ENCODE measurements at places on chromosomes 6 and 20. TPM values are rescaled to one million over a fixed set of nuclear protein-coding genes. Genes with fewer than 3 reads are reported as not detected.

GGTLC1 gene
- not detected for total RNA-seq

DNA sequence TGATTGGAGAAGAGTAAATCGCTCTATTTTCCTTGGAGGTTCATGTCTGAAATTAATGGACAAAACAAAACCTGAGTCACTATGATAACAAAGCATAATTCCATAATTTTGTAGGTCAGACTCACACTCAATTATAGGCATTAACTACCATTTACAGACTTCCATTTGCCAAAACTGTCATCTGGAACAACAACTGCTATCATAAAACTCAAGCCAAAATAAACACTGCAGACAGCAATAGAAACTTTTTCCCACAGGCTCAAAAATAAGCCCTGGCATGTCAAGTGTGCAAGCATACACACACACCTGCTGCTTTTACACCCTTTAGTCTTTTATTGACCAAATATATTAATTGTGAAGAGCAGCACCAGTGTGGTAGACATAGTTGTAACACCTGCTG lies 7.1 kb downstream of the MRPS10 start:
- H3K27me3 ChIP-seq = no peaks in the 10 kb centered on the region
- H3K36me3 ChIP-seq = peaks cover 83% of the 10 kb centered on the region
- no peak for DNase-seq
- H3K4me1 ChIP-seq = peaks cover 20% of the 10 kb centered on the region
- no peak overlapping the region for H3K27ac ChIP-seq
- no peak overlapping the region for H3K4me3 ChIP-seq

DNA sequence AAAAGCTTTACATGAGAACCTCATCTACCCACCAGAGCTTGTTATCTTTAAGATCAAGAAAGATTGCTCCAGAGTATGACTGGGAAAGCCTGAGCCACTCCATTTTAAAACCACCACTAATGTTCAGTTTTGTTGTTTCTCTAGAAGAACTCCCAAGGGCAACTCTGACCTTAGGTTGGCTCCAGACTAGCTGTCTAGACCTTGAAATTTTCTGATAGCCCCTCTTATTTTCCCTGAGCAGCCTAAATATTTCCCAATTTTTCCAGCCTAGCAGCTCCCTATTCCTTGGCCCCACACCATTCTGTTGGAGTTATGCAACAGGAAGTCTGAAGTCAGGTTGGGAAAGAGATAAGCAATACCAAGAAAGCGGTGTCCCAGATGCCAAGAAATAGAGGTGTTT lies 84.6 kb upstream of the TCF21 start:
- no peak for DNase-seq
- H3K4me3 ChIP-seq = no peak overlapping the region
- no peaks in the 10 kb centered on the region for H3K36me3 ChIP-seq
- H3K27ac ChIP-seq = peak overlapping the region; percentile 24
- H3K4me1 ChIP-seq = no peaks in the 10 kb centered on the region
- H3K27me3 ChIP-seq = no peaks in the 10 kb centered on the region

- peaks cover 4% of the 10 kb centered on the region for H3K4me1 ChIP-seq
- H3K27me3 ChIP-seq = no peaks in the 10 kb centered on the region
- H3K36me3 ChIP-seq = no peaks in the 10 kb centered on the region
- no peak overlapping the region for H3K27ac ChIP-seq
- no peak for DNase-seq
Observed at GRCh38 chr6:5163247-5163646, 78.1 kb downstream of the PPP1R3G start.

PGC gene
- not detected for total RNA-seq

CHRNA4 gene
- 0.38 TPM for total RNA-seq

- no peaks in the 10 kb centered on the region for H3K27me3 ChIP-seq
- no peak for DNase-seq
- H3K4me1 ChIP-seq = peaks cover 31% of the 10 kb centered on the region
- no peak overlapping the region for H3K4me3 ChIP-seq
- no peaks in the 10 kb centered on the region for H3K36me3 ChIP-seq
- no peak overlapping the region for H3K27ac ChIP-seq
Observed at GRCh38 chr6:107624541-107624940, 134.6 kb downstream of the SOBP start.

ADAM33 gene
- 10.8 TPM for total RNA-seq

KIF13A gene
- total RNA-seq = 85.7 TPM

DNA sequence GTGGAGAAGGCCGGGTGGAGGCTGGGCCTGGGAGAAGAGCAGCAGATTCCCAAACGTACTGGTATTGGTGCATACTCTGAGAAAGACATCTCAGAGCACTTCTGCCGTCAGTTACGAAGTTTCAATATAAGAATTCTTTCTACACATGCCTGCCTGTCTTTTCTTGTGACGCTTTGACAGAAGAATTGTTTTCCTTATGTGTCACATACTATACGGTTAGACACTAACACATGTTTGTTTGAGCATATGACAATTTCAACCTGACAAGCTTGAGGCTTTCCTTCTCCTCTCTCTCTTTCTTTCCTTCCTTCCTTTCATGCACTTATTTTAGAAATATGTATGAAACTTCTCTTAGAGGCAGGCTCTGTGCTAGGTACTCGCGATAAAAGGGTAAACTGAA lies 360.0 kb downstream of the QKI start:
- no peaks in the 10 kb centered on the region for H3K36me3 ChIP-seq
- H3K27ac ChIP-seq = no peak overlapping the region
- no peak for DNase-seq
- peaks cover 27% of the 10 kb centered on the region for H3K4me1 ChIP-seq
- H3K4me3 ChIP-seq = no peak overlapping the region

TSBP1 gene
- not detected for total RNA-seq

EEF1A2 gene
- 1,286 TPM for total RNA-seq

DNA sequence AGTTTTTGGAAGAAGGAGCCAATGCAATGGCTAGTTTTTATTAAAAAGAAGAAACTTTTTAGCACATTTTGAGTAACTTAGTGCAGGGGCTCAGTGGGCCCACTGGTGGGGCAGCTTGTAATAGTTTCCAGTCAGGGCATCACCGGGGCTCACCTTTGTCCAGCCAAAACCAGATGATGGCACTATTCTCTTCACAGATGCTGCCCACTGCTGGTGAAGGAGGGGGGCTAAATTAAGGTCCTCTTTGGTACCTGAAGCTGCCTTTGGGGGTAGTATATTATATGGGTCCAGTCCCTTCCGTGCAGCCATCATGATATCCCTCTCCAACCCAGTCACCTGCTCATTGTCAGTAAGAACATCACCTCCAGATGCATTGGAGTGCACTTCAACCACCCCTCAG lies 182.9 kb downstream of the PDE7B start:
- no peak for DNase-seq
- H3K36me3 ChIP-seq = no peaks in the 10 kb centered on the region
- H3K4me1 ChIP-seq = peaks cover 70% of the 10 kb centered on the region
- H3K27me3 ChIP-seq = no peaks in the 10 kb centered on the region
- peak overlapping the region; percentile 93 for H3K27ac ChIP-seq

OTOR gene
- not detected for total RNA-seq

GRCh38 chr6:35158520-35158919 lies 17.4 kb upstream of the TCP11 start:
- H3K36me3 ChIP-seq = no peaks in the 10 kb centered on the region
- no peak for DNase-seq
- H3K4me3 ChIP-seq = no peak overlapping the region

MCHR2 gene
- not detected for total RNA-seq

GRCh38 chr6:11025921-11026635 lies 18.0 kb downstream of the ELOVL2 start:
- H3K4me3 ChIP-seq = peak overlapping the region; percentile 17
- H3K27me3 ChIP-seq = peaks cover 34% of the 10 kb centered on the region
- DNase-seq = no peak
- H3K36me3 ChIP-seq = no peaks in the 10 kb centered on the region

SLC22A7 gene
- total RNA-seq = not detected

IPCEF1 gene
- total RNA-seq = 1.7 TPM

CCR6 gene
- total RNA-seq = not detected

LTA gene
- not detected for total RNA-seq

DNA sequence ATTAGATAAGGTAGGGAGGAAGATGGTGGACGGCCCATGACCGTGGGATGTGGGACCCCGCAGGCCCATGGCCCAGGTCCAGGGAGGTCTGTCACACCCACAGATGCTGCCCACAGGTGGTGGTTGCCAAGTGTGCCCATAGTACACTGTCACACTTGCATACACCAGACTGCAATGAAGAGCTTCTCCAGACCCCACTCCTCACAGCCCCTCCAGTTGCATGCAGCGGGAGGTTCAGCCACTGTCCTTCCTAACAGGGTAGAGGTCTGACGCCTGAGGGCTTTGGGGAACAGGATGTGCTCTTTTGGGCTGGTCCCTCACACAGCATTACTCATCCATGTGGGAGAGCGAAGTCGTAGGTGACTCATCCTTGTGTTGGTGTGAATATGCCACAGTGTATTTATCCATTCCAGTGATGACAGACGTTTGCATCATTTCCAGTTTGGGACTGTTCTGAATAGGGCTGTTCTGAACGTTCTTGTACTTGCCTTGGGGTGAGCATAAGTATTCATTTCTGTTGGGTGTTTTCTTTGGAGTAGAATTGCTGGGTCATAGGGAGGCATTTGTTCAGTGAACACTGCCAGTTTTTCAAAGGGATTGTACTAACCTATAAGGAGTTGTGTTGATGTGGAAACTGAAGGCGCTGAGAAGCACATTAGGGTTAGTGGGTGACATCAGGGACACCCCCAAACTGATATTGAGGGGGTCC lies 10.1 kb upstream of the PYGB start:
- no peak for DNase-seq
- no peak overlapping the region for H3K4me3 ChIP-seq
- peaks cover 37% of the 10 kb centered on the region for H3K4me1 ChIP-seq
- no peaks in the 10 kb centered on the region for H3K36me3 ChIP-seq
- peak overlapping the region; percentile 23 for H3K27ac ChIP-seq
- H3K27me3 ChIP-seq = no peaks in the 10 kb centered on the region

DNA sequence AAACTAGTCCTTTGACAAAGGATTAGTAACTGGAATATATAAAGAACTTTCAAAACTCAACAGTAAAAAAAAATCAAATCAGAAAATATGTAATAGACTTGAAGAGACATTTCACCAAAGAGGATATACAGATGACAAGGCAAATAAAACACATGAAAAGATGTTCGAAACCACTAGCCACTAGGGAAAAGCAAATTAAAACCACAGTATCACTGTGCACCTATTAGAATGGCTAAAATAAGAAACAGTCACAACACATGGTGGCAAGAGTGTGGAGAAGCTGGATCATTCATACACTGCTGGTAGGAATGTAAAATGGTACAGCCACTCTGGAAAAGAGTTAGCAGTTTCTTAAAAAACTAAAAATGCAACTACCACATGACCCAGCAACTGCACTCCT lies 14.9 kb downstream of the ZBTB2 start:
- no peak for DNase-seq
- no peak overlapping the region for H3K27ac ChIP-seq

CCN2 gene
- 33.0 TPM for total RNA-seq

- no peaks in the 10 kb centered on the region for H3K36me3 ChIP-seq
- no peaks in the 10 kb centered on the region for H3K27me3 ChIP-seq
- no peak overlapping the region for H3K27ac ChIP-seq
Observed at GRCh38 chr6:14149739-14150130, 32.2 kb downstream of the CD83 start.

SAPCD1 gene
- not detected for total RNA-seq

GRCh38 chr20:50819349-50819748 lies 24.5 kb downstream of the BCAS4 start:
- H3K36me3 ChIP-seq = no peaks in the 10 kb centered on the region
- no peak overlapping the region for H3K27ac ChIP-seq
- no peak for DNase-seq

GRCh38 chr6:158358450-158359077 lies 46.3 kb downstream of the TULP4 start:
- H3K4me1 ChIP-seq = peaks cover 19% of the 10 kb centered on the region
- no peak overlapping the region for H3K4me3 ChIP-seq
- no peak overlapping the region for H3K27ac ChIP-seq
- H3K27me3 ChIP-seq = no peaks in the 10 kb centered on the region
- H3K36me3 ChIP-seq = no peaks in the 10 kb centered on the region

DNA sequence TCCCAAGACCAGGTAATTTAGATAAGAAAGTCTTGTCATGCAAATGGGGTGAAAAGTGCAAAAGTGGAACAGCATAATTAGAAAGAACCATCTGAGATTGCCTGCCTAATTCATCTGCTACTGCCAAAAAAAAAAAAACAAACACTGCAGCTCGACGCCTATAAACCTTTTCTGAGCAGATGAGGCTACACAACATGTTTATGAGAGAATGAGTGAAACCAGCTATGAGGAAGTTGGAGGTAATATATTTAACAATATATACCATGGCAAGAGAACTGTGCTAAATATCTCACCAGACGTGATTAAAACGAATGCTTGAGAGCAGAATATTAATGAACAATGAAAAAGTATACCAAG lies 50.0 kb downstream of the LAMA4 start:
- no peak overlapping the region for H3K4me3 ChIP-seq
- H3K4me1 ChIP-seq = peaks cover 60% of the 10 kb centered on the region
- H3K27ac ChIP-seq = peak overlapping the region; percentile 58
- H3K27me3 ChIP-seq = no peaks in the 10 kb centered on the region
- peaks cover 84% of the 10 kb centered on the region for H3K36me3 ChIP-seq

DNA sequence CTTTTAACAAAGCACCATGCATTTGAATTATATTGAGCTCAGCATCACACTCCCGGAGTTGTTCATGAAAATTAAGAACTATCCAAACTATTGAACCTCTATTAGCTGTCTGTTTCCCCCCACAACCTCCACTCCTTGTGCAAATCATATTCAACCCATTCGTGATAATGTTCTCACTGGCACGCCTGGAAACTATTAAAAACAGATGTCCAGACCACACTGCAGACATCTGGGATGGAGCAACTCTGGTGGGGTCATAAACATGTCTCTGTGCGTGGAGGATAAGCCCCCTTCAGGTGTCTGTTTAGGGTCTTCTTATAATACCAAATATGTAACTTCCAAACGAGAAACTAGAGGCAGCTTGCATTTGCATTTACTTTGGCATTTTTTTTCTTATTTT lies 193.7 kb downstream of the TFAP2A start:
- no peaks in the 10 kb centered on the region for H3K36me3 ChIP-seq
- no peak for DNase-seq
- H3K4me1 ChIP-seq = no peaks in the 10 kb centered on the region
- peaks cover 7% of the 10 kb centered on the region for H3K27me3 ChIP-seq

DNA sequence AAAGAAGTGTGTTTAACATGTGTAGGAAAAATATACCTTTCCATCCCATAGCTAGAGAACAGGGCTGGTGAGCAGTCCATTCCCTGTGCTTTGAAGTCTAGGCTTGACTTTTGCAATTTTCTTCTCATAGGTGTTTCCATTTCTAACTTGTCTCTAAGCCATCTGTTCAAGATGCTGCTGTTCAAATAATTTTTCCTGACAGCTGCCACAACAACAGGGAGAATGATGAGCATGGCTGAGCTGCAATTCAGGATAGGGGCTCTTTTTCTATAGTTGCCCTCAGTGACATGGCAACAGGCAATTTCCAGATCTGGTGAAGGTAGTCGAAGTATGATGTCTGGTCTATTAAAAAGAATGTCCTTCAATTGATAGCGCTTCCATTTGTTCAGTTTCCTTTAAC lies 103.0 kb upstream of the HS3ST5 start:
- no peaks in the 10 kb centered on the region for H3K36me3 ChIP-seq
- no peak overlapping the region for H3K4me3 ChIP-seq
- no peaks in the 10 kb centered on the region for H3K4me1 ChIP-seq
- H3K27me3 ChIP-seq = no peaks in the 10 kb centered on the region
- no peak for DNase-seq
- no peak overlapping the region for H3K27ac ChIP-seq

TMEM181 gene
- total RNA-seq = 8.8 TPM

CD24 gene
- total RNA-seq = 0.71 TPM

HLA-DRB1 gene
- 26.4 TPM for total RNA-seq

GRCh38 chr6:107360476-107360875 lies 98.9 kb downstream of the PDSS2 start:
- H3K27ac ChIP-seq = no peak overlapping the region
- no peak overlapping the region for H3K4me3 ChIP-seq
- peaks cover 7% of the 10 kb centered on the region for H3K4me1 ChIP-seq
- peaks cover 15% of the 10 kb centered on the region for H3K36me3 ChIP-seq
- DNase-seq = no peak

All from left ventricle myocardium inferior (tissue), 1 donor.